ENCODE measurements at places on chromosomes 4 and X.

DNA sequence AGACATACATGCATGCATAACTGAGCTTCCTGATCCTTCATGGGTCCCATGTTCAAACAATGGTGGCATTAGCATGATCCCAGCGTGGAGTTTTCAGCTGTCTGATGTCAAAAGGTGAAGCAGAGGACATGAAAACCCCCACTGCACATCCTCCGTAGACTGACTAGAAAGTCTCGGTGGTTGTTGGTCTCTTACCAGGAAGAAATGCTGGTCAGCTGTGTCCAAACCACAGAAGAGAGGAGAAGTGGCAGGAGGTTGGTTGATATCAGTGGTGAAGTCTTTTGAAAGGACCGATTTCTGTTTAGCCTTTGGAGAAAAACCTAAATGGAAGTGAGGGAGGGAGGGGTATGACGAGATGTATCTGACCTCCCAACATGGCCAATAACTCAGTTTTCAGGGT lies 201.9 kb downstream of the SPATA18 start:
- DNase-seq = no peak

- DNase-seq = no peak
Observed at GRCh38 chr4:41363384-41363981, 106.8 kb downstream of the UCHL1 start.

- DNase-seq = no peak
Observed at GRCh38 chr4:111979921-111980320, 165.3 kb upstream of the FAM241A start.

DNA sequence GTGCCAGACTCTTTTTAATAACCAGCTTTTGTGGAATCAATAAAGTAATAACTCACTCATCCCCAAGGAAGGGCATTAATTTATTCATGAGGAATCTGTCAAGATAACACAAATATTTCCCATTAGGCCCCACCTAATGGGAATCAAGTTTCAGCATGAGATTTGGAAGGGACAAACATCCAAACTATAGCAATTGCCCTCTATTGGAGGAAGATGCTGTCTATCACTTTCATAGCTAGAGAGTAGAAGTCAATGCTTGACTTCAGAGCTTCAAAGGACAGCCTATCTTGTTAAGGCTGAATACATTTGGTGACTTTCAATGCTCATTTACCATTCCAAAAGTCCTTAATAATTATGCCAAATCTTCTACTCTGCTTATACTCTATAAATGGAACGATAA lies 84.9 kb upstream of the ATOH1 start:
- DNase-seq = no peak

DNA sequence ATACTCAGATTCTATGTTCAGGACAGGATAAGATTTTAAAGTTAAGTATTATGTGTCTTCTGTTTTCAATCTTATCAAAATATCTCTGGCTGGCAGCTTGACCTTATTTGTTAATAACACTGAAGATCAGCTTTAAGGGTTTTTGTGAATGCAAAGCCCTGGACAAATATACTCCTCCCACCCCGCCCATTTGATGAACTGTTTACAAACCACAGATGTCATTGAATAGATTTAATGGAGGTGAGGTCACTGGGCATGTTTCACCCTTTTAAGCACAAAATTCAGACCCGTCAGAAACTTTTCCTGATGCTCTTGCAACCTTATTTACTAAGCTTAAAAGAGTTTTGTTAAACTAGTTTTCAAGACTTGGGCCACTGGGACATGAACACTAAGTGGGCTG lies 10.1 kb upstream of the CXCL8 start:
- DNase-seq = no peak

DNA sequence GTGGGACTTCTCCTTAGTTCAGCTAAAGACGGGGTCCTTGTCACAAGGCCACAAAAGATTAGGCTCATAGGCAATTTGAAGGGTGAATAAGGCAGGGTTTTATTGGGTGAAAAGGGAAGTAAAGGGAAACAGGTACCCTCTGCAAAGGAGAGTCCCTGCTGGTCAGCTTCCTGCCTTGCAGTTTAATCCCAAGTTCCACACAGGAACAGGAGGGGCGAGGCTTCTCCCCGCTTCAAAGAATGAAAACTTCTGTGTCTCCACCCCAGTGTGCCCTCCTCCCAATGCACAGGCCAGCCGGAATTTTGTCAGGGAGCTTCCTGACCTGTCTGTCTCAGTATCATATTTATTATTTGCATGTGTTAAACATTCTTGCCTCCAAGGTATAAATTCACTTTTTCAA lies 37.1 kb downstream of the ITM2A start:
- no peak for DNase-seq

DNA sequence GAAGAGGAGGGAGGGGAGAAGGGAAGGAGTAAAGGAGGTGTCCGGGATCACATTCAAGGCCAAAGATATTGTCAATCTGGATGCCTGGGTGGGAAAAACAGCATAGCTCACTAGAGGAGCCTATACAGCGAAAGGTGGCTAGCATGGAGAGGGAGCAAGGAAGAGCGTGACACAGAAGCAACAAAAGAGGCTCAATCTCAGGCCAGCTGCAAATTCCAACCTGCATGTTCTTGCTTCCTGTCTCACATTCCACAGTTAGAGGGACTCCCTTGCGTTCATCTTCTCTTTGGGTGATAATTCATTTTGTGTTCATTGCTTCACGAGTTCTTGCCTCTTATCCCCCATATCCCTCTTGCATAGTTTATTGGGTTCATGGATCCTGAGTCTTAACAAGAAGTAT lies 3.0 kb upstream of the CLNK start:
- no peak for DNase-seq

- DNase-seq = no peak
Observed at GRCh38 chr4:48307528-48307927, 33.8 kb upstream of the SLAIN2 start.

DNA sequence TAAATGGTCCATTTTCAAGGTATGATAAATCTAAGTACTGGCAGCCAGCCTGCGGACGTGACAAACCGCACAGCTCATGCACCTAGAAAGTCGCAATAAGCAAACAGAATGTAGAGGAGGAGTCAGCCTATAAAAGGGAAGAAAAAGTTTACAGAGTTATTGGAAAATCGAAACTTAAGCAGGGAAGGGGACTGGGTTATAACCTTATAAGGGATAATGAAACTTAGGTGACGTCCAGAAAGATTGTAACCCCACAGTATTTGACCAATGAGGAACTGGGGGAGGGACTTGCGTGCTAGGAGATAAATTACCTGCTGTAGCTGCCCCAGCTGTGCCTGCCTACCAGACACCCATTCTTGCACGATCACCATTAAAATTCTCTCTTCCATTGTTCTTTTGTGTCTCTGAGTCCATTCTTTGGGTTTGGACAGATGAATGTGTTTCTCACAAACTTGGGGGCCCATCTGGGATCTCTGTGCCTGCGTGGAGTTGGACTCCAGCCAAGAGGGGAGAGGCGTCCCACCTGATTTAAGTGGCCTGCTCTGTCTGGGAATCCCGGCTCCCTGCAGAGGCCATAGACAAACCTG lies 61.0 kb downstream of the ZCCHC12 start:
- no peak for DNase-seq

GRCh38 chrX:317424-318067 lies 1.1 kb downstream of the GTPBP6 start:
- no peak for DNase-seq

DNA sequence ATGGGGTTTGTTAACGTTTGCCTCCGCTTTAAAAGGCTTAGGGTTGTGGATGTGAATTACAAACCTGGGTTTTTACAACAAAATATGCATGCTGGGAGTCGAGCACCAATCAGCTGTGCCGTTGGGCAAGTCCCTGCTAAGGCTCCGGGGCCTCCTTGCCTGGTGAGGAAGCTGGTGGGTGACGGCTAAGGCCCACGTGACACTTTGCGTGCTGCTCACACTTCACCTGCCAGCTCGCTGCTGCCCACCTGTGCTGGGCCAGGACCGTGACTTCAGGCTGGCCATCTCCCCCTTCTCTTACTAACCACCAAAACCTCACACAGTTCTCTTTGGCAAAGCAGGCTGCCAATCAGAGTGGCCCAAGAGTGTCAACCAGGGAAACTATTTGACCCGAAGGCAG lies 178.3 kb downstream of the AFAP1 start:
- no peak for DNase-seq

- DNase-seq = no peak
Observed at GRCh38 chr4:38939165-38939564, 71.6 kb downstream of the FAM114A1 start.

GRCh38 chr4:172232966-172233365 lies 419.8 kb downstream of the GALNTL6 start:
- no peak for DNase-seq

- no peak for DNase-seq
Observed at GRCh38 chrX:78661836-78662235, 2.7 kb upstream of the RTL3 start.

GRCh38 chr4:163566257-163566796 lies 71.8 kb downstream of the TMA16 start:
- DNase-seq = no peak

- DNase-seq = no peak
Observed at GRCh38 chr4:13821522-13821921, 194.0 kb upstream of the BOD1L1 start.
